ENCODE measurements at places on chromosomes 7 and 10.
A peak's percentile ranks its signal among the peaks of the same experiment; 100 is the strongest.

GRCh38 chr7:139626817-139627216 is 103.3 kb downstream of the CLEC2L start:
- no peak for DNase-seq

DNA sequence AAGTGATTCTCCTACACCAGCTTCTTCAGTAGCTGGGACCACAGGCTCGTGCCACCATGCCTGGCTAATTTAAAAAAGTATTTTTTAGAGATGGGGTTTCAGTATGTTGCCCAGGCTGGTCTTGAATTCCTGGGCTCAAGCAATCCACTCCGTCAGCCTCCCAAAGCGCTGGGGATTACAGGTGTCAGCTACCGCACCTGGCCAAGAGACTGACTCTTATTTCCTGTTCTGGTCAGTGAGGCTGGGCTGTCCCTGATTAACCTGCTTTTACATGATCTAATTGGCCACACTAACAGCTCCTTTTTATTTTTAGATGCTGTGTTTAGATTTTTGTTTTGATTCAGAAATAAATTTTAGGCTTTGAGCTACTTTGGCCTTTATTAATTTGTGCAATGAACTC is 203.9 kb downstream of the NXPH1 start:
- no peak for DNase-seq

GRCh38 chr7:5234852-5235831 is 45.1 kb downstream of the WIPI2 start:
- DNase-seq, result peak; percentile 25

DNA sequence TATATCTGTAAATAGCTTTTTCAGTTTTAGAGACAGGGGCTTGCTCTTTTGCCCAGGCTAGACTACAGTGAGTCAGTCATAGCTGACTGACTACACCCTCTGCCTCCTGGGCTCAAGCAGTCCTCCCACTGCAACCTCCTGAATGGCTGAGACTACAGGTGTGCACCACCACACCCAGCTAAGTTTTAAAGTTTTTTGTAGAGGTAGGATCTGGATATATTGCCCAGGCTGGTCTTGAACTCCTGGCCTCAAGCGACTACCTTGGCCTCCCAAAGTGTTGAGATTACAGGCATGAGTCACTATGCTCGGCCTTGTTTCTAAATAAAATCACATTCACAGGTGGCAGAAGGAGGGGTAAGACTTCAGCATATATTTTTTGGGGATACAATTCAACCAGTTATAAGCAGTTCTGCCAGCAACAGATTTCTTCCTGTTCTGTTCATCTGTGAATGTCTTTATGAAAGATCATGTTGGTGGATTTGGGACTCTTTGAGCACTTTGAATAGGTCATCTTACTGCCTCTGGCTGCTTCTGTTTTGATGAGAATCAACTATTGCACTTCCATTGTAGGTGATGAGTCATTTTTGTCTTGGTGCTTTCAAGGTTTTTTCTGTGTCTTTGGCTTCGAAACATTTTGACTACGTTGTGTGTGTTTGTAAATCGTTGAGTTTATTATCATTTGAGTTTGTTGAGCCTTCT is 15.7 kb downstream of the RBM33 start:
- DNase-seq, result peak; percentile 52

GRCh38 chr7:151805191-151805590 is 71.7 kb downstream of the PRKAG2 start:
- no peak for DNase-seq

- DNase-seq, result no peak
These were observed 159.5 kb upstream of the AUTS2 start for GRCh38 chr7:69438584-69439412.

DNA sequence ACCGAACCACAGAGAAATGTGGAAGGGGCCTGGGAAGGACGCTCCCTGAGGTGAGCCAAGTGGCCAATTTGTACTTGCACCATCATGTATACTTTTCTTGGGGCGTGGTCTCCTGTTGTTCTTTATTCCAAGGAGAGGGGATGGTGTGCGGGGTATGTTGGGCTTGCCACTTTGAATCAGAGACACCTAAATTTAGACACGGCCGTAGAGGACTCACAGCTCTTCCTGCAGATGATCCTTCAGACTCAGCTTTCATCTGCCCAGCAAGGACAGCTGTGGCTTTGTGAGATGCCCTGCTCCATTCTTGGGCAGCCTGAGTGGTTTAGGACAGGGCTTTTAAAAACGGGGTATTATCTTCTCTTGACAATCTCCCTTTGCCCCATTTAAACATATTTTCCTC is 473.2 kb downstream of the REEP3 start:
- no peak for DNase-seq

DNA sequence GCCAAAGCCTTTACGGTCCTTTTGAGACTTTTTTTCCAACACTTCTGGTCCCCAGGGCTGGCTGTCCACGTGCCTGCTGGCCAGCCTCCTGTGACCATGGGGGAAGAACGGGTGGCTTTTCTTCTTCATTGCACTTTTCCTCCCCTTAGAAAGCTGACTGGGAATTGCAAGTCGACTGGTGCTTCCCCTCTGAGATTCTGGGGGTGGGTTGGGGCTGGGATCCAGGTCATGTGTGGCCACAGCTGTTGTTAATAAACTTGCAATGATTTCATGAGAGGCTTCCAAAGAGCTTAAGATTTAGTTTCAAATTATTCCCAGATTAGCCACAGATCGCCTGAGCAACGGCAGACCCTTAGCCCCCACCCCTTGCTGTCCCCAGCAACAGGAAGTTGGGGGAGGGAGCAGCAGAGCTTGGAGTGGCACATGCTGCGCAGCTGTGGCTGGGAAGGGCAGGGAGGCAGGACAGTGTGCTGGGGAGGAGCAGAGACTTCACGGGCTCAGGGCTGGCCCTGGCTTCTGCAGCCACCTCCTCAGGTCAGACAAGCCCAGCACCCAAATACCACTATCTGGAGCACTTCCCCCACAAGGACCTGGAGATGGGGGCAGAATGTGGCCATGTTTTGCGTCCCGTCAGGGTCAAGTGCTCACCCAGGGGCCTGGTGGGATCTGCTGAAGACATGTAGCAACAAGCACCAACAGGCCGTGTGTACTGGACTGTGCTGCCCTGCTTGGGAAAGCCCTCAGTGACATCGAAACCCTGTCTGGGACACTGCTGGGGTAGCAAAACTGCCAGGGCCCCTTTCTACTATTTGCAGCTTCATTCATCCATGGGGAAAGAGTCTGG is 147.1 kb downstream of the RNF216 start:
- no peak for DNase-seq

- no peak for DNase-seq
These were observed 692 bp downstream of the CARD11 start for GRCh38 chr7:3042861-3043489.

DNA sequence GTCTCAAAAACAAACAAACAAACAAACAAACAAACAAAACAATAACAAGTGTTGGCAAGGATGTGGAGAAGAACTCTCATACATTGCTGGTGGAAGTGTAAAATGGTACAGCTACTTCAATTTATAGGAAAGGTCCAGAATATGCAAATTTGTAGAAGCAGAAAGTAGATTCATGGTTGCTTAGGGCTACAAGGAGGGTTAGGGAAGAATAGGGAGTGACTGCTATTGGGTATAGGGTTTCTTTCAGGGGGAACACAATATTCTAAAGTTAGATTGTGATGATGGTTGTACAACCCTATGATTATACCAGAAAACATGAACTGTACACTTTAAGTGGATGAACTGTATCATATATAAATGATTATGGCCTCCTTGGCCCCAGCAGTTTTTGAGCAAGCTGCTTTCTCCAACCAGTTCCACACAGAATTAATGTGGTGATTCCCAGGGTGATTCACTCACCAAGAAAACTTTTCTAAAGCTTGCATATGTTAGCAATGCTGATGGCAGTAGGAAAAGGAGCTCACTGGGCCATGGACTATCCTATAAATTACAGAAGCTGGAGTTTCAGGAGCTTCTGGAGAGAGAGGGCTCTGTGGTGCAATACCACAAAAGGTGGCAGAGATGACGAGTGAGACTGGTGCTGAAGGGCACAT is 52.8 kb upstream of the KCNIP2 start:
- peak; percentile 9 for DNase-seq

GRCh38 chr7:107953924-107954303 is 49.0 kb downstream of the LAMB1 start:
- DNase-seq, result peak; percentile 41

GRCh38 chr7:127986581-127987521 is 44.4 kb downstream of the LRRC4 start:
- no peak for DNase-seq

DNA sequence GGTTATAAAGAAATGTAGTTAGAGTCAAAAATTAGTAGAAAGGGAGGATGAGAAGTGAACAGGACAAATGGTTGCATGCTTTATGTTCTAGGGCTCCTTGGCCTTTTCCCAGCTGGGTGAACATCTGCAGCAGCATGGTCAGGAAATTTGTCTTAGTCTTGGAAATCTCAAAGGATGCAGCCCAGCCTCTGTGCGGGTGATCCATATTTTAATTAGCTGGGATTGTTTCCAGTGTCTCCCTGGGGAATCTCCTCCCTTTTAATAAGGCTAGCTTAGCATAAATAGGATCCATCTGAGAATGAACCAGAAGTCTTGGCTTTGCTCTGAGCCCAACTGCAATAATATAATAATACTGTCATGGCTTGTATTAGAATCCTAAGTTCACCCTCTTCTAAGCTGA is 198.3 kb downstream of the PRKG1 start:
- DNase-seq, result no peak

DNA sequence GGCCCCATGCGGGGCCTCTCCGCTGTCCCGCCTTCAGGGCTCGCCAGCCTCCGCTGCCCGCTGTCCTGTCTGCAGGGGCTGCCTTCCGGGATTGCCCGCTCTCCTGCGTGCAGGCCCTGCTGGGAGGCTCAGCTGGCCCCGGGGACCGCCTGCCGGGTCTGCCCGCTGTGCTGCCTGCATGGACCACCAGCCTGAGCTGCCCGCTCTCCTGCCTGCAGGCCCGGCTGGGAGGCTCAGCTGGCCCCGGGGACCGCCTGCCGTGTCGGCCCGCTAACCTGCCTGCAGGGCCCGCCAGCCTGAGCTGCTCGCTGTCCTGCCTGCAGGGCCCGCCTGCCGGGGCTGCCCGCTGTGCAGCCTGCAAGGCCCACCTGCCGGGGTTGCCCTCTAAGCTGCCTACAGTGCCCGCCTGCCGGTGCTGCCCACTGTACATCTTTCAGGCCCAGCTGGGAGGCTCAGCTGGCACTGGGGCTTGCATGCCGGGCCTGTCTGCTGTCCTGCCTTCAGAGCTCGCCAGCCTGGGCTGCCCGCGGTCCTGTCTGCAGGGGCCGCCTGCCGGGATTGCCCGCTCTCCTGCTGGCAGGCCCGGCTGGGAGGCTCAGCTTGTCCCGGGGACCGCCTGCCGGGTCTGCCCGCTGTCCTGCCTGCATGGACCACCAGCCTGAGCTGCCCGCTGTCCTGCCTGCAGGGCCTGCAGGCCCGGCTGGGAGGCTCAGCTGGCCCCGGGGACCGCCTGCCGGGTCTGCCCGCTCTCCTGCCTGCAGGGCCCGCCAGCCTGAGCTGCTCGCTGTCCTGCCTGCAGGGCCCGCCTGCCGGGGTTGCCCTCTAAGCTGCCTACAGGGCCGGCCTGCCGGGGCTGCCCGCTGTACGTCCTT is 165.1 kb downstream of the GLRX3 start:
- no peak for DNase-seq

DNA sequence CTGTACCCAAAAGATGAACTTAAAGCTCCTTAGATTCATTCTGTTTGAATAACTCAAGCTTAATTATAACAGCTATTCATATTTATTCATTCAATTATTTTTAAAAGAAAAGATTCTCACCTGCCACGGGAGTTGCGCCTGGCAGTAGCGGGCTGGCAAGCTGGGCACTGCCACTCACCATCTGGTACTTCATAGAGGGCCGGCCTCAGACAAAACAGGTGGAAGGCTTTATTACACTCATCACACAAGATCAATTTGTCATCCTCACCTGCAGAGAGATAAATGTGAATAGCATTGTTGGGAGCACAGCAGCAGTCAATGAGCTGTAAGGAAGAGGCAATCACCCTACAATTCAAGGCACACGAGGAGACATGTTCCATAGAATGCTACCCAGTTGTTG is 15.8 kb downstream of the FZD9 start:
- no peak for DNase-seq

GRCh38 chr7:127953423-127954356 is 77.5 kb downstream of the LRRC4 start:
- DNase-seq, result no peak
